ENCODE measurements at places on chromosomes 1 and 21.

DNA sequence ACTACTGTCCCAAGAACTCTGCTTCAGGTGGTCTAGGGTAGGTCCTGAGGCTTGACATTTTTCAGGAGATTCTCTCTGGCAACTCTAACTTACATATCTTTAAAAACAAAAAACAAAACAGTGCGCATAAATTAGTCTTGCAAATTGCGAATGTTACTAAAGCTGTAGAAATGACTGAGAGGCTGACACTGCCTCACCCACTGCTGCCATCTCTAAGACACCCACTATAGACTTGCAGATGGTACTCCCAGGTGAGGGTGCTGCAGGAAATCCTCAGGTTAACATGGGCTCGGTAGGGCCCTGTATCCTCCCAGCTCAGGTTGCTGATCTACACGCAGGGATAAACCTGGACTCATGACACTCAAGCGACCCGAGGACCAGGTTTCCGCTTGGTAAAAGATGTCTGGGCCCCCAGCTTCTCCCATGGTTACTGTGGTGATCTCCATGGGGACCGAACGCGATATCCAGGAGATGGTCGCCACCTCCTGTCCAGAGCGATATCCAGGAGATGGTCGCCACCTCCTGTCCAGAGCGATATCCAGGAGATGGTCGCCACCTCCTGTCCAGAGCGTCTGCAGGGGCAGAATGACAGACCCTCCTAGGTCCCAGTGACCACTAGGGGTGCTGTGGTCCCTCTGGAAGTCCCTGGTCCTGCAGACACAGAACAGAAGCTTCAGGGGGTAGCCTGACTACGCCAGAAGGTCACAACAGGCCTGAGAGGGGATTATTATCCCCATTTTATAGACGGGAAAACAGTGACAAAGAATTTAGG lies 16.2 kb upstream of the LY9 start:
- no peak for DNase-seq

- no peak for DNase-seq
Measured at GRCh38 chr1:188778578-188778977, 1699.1 kb downstream of the BRINP3 start.

- DNase-seq, result no peak
Measured at GRCh38 chr1:83043244-83043643, 955.7 kb downstream of the TTLL7 start.

DNA sequence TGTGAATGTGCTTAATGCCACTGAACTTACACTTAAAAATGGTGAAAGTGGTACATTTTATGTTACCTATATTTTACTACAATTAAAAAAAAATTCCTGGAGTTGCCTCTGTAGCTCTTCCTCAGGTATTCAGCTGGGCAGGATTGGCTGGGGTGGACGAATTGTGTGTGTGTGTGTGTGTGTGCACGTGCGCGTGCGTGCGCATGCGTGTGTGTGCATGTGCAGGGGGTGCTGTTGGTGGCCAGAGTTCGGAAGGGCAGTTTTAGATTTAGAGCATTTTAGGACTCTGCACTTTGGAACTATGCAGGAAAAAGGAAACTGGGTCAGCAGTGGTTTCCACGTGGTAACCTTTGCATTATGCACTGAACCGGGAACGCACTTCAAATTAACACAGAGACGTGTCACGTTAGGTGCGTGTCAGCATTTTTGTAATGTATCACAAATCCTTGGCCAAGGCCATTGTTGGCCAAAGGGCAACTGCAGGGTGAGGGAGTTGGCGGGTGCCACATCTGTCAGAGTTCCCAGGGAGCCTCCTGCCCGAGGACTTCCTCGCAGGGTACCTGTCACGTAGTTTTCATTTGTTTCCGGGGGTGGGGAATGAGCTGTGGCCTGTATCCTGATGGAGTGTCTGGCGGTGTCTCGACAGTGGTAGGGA lies 312.8 kb downstream of the CAMTA1 start:
- DNase-seq, result no peak

GRCh38 chr1:220182656-220183055 lies 88.7 kb downstream of the IARS2 start:
- no peak for DNase-seq

DNA sequence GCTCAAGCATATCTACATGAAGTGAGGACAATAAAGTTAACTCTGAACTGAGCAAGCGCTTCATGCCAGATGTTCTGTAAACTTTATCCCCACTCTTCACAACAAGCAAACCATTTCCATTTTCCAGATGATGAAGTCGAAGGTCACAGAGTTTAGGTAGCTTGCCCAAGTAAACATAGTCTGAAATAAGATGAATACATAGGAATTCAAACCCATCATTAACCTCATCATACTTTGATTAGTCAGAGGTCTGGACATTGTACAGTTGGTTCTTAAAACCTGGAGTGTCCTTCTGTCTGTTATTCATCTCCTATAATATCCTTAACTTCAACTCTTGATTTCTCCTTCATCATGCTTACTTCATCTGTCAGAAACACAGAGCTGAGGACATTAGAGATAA lies 180.3 kb upstream of the C8B start:
- no peak for DNase-seq

DNA sequence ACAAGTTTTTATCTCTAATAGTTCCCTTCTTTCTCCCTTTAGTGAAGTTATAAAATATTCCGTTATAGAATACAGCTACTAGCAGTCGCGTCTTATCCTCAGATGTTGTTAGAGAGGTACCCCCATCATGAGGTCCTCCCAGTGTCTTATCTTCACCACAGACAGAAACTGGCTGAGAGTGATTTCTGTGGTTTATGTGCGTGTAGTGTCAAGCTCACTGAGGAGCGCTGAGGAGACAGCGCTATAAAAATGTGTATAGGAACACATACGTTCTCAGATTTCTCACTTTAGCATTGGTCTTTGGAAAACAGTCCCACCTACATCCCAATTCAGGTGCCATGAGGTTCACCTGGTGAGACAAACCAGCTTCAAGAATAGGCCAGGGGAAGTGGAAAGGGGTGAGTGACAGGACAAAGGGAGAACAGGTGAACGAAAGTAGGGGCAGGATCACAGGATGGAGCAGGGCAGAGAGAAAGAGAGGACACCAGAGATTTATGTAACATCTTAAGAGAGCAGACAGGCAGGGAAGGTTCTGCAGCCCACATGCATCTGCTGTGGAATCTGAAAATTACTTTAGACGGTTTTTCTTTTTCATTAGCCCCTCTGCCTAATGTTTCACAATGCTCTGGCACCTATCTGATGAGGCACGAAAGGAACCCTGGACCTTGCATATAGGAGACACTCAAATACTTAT lies 2.7 kb upstream of the PLEKHO1 start:
- no peak for DNase-seq

GRCh38 chr1:7187112-7187493 lies 401.8 kb downstream of the CAMTA1 start:
- DNase-seq, result no peak

- peak; percentile 52 for DNase-seq
Measured at GRCh38 chr1:147892731-147893214, 9.8 kb upstream of the GJA8 start.

Data from NCI-H1105 (cell line).